ENCODE measurements at places on chromosomes 7 and 10.
A peak's percentile ranks its signal among the peaks of the same experiment; 100 is the strongest.

GRCh38 chr10:117539903-117540639 is 2.5 kb upstream of the EMX2 start:
- no peak for DNase-seq

GRCh38 chr10:72335394-72336258 is 19.1 kb downstream of the DNAJB12 start:
- DNase-seq, result no peak

DNA sequence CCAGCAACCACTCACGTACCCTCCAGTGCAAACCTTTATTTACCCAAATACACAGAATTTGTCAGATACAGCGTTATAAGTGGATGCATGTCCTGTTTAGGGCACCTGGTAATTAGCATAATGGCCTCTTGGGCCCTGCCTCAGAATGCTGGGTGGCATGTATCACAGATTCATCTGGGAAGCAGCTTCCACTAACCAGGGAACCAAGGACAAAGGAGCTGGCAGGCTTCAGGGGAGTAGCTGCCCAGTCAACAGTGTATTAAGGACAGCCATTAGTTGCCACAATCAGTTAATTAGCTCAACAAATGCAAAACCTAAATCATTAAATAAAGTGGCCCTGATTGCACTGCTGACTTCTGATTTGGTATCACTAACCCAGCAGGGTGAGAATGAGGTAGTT is 105.7 kb downstream of the RAPGEF5 start:
- no peak for DNase-seq

DNA sequence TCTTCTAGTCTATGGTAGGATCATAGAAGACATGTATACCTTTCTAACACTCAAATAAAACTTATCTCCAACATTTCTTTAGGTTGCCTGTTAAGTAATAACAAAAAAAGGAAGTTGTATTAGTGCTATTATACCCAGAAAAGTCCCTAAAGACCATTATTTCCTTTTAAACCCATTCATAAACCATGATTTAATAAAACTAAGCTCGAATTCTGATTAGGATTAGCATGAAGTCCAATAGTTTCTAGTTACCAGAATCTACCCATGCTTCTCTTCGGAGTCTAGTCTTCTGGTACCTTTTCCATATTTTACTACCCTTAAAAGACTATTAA is 62.7 kb downstream of the USP6NL start:
- no peak for DNase-seq

- no peak for DNase-seq
Observed at GRCh38 chr7:139641337-139641992, 118.0 kb downstream of the CLEC2L start.

DNA sequence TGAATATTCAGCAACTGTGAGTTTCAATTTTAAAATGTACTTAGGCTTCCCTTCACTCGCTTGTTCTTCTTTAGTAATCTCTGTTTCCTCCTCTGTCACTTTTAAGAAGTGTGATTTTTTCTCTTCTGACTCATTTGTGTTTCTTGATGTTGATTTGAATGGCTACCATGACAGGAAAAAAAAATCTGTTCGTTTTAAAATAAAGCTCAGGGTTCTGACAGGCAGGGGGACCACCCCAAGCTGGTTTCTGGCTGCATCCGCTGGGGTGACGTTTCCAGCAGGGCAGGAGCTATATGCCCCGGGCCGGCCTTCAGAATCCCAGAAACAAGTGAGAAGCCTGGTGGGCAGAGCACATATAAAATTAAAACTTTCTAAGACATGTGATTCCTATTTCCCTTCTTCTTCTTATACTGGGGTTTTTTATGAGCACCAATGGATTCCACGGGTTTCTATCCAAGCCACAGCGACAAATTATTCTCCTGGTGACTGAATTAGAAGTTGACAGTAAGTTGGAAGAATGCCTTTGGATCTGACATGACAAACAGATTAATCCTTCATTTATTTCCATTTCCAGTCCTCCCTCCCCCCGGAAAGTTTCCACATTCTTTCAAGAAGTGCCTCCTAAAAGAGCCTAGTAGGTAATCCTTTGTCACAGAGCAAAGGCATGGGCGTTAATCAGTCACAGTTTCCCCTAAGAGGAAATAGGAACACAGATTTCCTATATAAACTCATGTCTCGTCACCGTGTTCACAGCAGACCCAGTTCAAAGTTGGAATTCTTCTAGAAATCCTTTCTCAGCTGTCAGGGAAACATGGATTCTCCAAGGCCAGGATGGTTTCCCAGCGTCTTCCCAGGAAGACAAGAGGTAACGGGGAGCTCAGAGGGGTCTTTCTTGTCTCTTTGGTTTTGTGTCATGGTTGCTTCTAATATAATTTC is 79.9 kb downstream of the PTPRE start:
- DNase-seq, result no peak

GRCh38 chr7:135209225-135209834 is 2.0 kb downstream of the WDR91 start:
- DNase-seq, result no peak

GRCh38 chr7:29207162-29207801 is 12.7 kb downstream of the CHN2 start:
- DNase-seq, result no peak

- DNase-seq, result no peak
Observed at GRCh38 chr10:80153460-80153859, 20.9 kb downstream of the PLAC9 start.

DNA sequence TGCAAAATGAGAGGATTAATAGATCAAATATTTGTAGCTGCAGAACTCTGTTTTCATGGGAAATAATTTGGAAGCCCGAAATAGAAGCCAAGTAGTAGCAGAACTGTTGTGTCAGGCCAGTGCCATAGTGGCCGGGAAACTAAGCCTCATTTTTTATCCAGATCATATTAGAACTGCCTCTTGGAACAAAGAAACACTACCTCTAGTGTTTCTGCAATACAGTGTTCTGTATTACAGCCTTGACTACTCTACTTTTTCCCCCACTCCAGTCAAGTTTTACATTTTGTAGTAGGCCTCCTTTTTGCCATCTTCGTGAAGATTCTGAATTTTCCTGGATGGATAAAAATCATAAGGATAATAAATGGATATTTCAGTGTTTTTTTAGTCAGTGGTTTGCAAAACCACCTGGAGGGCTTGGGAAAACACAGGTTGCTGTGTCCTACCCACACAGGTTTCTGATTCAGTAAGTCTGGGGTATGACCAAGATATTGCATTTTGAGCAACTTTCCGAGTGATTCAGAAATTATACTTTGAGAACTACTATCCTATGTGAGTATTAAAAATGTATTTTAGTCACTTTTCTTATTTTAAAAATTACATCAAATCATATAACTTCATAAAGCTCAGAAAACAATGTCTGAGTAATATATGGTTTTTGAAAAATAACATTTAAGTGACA is 326.2 kb upstream of the KAT6B start:
- no peak for DNase-seq

GRCh38 chr10:11798845-11799735 is 24.1 kb upstream of the PROSER2 start:
- peak; percentile 52 for DNase-seq

DNA sequence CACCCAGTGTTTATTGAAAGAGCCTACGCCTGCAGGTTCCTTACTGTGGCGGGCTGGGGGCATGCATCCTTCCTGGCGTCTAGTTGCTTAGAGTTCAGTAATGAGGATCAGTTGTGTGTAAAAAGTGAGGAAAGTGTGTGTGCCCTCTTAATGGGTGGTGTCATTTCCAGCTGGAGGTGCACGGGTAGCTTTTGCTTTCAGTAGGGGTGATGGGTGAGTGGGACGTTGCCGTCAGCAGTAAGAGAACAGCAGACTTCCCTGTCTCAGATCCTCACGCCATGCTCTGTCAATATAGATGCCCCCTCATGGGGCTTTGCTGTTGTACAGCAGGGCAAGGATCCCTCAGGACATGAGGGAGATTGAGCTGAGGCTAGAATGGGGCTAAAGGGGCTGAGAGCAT is 352.6 kb upstream of the GALNT17 start:
- DNase-seq, result no peak

GRCh38 chr7:116212869-116213268 is 2.5 kb downstream of the TES start:
- DNase-seq, result peak; percentile 42

GRCh38 chr7:63042730-63043511 is 955.7 kb upstream of the ZNF722 start:
- DNase-seq, result no peak

- no peak for DNase-seq
Observed at GRCh38 chr10:129120441-129120840, 346.6 kb upstream of the MGMT start.

DNA sequence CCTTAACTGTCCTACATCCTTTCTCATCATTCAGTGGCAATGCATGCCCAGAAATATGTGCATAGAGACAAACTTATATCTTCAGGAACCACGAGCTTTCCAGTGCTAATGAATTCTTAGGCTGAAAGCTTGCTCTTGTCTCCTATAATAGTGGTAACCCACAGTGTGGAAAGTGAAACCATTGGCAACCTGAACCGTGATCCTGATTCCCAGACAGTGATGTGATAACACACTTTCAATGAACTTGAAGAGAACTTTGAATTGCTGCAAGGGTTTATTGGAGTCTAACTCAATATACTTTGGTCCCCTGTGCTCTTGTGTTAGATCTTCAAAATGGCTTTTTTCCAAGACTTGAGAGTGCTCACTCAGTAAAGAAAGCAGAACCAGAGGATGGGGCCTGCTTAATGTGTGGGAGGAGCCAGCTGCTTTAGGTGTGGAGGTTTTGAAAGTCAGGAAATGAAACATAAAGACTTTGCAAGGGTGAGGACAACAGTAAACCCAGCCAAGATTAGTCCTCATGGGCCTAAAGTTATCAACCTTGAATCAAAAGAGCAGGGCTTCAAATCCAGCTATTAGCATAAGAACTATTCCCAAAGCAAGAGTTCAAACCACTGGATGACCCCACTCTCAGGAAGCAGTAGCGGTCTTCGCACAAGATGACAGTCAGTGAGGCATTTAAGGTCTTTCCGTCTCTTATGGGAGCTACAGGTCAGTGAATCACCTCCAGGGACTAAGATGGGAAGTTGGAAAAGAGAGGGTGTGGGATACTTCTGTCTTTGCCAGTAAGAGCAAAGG is 332.4 kb upstream of the NRP1 start:
- no peak for DNase-seq

GRCh38 chr10:132384618-132385388 is 12.2 kb upstream of the PWWP2B start:
- DNase-seq, result no peak

GRCh38 chr7:36315309-36315944 is 74.2 kb upstream of the ANLN start:
- DNase-seq, result peak; percentile 39

GRCh38 chr10:48477616-48478015 is 127.3 kb downstream of the ARHGAP22 start:
- DNase-seq, result no peak

- peak; percentile 85 for DNase-seq
Observed at GRCh38 chr7:96084881-96085553, 236.9 kb downstream of the SLC25A13 start.

GRCh38 chr10:98255146-98255877 is 12.7 kb downstream of the LOXL4 start:
- no peak for DNase-seq

GRCh38 chr10:88041243-88042159 is 178.1 kb downstream of the PTEN start:
- DNase-seq, result no peak

GRCh38 chr10:12489357-12489756 is 140.0 kb downstream of the CAMK1D start:
- no peak for DNase-seq

GRCh38 chr7:118006979-118007378 is 133.7 kb upstream of the CTTNBP2 start:
- no peak for DNase-seq

DNA sequence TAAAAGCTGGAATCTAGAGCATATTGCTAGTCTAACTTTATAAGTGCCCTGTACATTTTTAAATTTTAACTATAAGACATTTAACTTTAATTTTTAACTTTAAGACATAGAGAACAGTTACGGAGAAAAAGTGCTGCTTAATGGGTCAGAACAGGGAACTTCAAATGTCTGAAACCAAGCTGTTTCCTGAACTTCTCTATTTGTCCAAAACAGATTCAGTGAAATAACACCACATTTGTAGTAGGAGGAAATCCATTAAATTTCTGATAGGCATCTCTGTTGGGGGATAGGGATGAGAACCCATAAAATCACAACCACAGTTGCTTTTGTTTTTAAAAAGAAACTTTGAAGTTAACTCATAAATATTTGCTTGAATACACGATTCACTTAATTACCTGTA is 170.8 kb upstream of the ANK3 start:
- DNase-seq, result no peak

DNA sequence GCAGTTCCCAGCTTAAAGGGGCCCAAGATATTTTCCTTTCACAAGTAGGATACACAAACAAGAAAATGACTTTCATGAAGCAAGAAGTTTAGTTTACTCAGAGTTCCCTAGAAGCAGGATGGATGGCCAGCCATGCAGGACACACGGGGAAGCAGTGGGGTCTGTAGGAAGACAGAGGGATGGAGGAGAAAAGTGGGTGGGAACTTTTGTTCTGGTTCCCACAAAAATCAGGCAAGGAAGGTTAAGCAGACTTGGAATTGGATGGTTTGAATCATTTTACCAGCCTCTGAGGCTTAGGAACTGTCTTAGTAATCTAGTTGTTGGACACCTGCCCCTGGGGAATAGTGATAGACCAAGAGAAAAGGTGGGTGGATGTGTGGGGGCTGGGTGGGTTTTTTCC is 263.3 kb upstream of the VSTM2A start:
- no peak for DNase-seq

DNA sequence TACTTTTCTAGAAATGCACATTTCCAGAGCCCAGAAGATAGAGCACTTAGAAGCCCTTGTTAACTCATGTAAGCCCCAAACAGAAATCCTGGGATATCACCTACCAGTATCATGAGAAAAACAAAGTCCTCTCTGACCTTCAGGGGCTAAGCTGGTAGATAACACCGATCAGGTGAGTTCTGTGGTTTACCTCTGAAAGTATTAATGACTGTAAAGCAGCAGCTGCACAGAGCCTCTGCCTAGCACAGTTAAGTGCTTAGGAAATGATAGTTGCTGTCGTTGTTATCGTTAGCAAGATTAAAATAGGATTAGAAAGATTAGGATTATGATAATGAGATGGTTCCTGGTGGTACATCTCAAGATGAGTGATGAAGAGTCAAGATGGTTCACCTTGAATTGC is 64.9 kb downstream of the PLXNA4 start:
- no peak for DNase-seq

GRCh38 chr7:73718438-73718881 is 1.0 kb downstream of the STX1A start:
- DNase-seq, result no peak

- DNase-seq, result peak; percentile 20
Observed at GRCh38 chr7:117323305-117323850, 520 bp upstream of the WNT2 start.

DNA sequence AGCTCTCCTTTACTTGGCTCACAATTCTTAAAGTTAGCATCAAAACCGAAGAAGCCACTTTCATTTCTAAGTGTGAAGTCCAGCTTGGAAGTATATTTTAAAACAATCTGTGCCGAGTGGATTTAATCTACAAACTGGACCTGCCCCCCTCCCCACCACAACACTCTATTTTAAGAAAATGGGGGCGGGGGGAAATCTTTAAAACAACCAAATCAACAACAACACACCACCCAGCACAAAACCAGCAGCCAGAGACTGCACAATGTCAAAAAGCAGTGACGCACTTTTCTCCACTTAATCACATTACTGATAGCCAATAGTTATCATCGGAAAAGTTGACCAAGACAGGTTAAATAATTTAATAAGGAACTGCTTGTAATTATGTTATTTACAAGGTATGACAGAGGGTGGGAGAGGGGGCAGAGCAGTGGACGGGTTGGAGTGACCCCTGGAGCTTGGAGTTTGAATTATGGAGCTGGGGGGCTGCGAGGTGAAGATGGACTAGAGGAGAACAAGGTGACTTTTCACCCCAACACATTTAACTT is 2.8 kb downstream of the EBF3 start:
- no peak for DNase-seq

- peak; percentile 9 for DNase-seq
Observed at GRCh38 chr7:124171068-124171467, 138.2 kb upstream of the TMEM229A start.
